GM18507 (cell line): ENCODE measurements at places on chromosomes 16 and 17.

GRCh38 chr17:42025191-42025579 is 5.3 kb downstream of the NKIRAS2 start:
- no peak for DNase-seq

- DNase-seq: no peak
Observed at GRCh38 chr16:25038239-25038954, 23.2 kb upstream of the ARHGAP17 start.

GRCh38 chr16:29126057-29126494 is 141.2 kb downstream of the LAT start:
- no peak for DNase-seq

DNA sequence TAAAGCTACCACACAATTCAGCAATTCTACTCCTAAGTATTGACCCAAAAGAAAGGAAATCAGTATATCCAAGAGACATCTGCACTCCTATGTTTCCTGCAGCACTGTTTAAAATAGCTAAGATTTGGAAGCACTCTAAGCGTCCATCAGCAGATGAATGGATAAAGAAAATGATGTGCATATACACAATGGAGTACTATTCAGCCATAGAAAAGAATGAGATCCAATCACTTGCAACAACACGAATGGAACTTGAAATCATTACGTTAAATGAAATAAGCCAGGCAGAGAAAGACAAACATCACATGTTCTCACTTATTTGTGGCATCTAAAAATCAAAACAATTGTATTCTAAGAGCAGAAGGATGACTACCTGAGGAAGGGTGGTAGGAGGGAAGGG is 1.5 kb downstream of the SLFN11 start:
- no peak for DNase-seq

GRCh38 chr16:27515874-27516353 is 33.8 kb downstream of the GTF3C1 start:
- DNase-seq: peak; percentile 37

DNA sequence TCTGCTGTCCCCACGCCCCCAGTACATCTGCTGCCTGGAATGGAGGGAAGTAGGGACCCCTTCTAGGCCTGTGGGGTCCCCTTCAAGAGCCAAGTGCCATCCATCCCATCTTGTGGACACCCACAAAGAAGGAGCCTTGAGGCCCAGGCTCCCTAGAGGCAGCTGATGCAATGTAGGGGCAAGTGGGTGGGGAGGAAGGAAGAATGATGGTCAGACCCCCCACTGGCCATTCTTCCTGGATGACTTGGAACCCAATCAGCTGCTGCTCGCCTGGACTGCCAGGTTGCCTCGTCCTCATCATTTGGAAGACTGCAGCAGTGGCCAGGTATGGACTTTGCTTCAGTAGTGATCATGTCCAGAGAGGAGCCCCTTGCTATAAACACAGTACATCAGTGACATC is 48.9 kb downstream of the SMPD3 start:
- no peak for DNase-seq
